Stimulated activated CD4-positive, alpha-beta T cell treated with anti-CD3 and anti-CD28 coated beads, Interleukin-12 subunit alpha, Interleukin-12 subunit beta, amount 100 ng/mL, for 48 hours (primary cell): ENCODE measurements at places on chromosomes 11 and 22.
A peak's percentile ranks its signal among the peaks of the same experiment; 100 is the strongest.

- peak; percentile 34 for DNase-seq
Measured at GRCh38 chr11:118001494-118001971, 15.3 kb downstream of the IL10RA start.

GRCh38 chr22:44648821-44649565, 53.0 kb upstream of the PRR5 start:
- no peak for DNase-seq

- peak; percentile 7 for DNase-seq
Measured at GRCh38 chr11:84384731-84385130, 1098.6 kb upstream of the CCDC90B start.

DNA sequence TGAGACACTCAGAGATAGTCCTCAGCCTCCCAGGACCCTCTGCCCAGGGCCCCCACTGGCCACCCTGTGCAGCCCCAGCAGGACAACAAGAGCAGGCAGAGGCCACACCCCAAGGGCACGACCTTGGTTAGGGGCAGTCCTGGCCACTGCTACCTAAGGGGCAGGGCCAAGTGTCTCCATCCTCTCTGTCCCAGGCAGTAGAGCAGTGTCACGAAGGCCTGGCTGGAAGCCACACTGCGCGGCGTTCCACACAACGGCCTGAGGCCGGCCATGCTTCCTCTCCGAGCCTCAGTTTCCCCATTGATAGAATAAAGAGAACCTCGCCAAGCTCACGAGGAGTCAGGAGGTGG, 1074.3 kb downstream of the BRD1 start:
- no peak for DNase-seq

DNA sequence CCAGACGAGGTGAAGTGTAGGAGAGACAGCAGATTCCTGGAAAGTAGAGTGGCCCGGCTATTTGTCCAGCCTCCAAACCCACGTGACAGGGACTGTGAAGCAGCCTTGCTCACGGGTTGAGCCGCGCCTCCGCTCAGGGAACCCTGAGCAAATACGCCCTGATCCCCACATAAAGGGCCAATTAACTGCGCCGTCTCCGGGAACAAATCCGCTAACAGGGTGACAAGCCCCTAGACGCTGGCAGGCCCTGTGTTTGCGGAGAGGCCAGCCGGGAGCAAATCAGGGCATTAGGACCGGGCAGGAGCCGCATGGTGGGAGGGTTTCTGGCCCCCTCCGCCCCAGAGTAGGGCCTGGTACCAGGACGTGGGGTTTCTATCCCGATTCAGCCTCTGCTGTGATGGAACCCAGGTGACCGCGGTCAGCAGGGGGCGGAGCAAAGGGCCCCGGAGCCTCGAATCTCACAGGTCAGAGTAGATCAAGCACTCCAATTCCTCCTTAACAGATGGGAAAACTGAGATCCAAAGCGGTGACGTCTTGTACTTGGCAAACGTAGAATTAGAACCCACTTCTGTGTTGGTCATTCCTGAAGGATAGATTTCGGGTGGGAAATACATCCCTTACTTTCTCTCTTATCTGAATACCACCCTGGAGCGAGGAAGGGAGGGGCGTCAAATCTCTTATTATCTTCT, 2.0 kb upstream of the ROBO3 start:
- no peak for DNase-seq
